ENCODE measurements at places on chromosomes 5 and 9. TPM values are rescaled to one million over a fixed set of nuclear protein-coding genes. Genes with fewer than 3 reads are reported as not detected.

- DNase-seq: no peak
Measured at GRCh38 chr9:21317956-21318923, 13.1 kb upstream of the IFNA5 start.

- DNase-seq: no peak
Measured at GRCh38 chr9:20270161-20270560, 352.1 kb downstream of the MLLT3 start.

GRCh38 chr9:87036506-87036905 lies 89.2 kb upstream of the GAS1 start:
- no peak for DNase-seq

Gene SLC6A18
- 1.6 TPM for polyA plus RNA-seq

Gene SVEP1
- 7.2 TPM for polyA plus RNA-seq
